ENCODE measurements at places on chromosomes 1 and 21. TPM values are rescaled to one million over a fixed set of nuclear protein-coding genes. Genes with fewer than 3 reads are reported as not detected.

DNA sequence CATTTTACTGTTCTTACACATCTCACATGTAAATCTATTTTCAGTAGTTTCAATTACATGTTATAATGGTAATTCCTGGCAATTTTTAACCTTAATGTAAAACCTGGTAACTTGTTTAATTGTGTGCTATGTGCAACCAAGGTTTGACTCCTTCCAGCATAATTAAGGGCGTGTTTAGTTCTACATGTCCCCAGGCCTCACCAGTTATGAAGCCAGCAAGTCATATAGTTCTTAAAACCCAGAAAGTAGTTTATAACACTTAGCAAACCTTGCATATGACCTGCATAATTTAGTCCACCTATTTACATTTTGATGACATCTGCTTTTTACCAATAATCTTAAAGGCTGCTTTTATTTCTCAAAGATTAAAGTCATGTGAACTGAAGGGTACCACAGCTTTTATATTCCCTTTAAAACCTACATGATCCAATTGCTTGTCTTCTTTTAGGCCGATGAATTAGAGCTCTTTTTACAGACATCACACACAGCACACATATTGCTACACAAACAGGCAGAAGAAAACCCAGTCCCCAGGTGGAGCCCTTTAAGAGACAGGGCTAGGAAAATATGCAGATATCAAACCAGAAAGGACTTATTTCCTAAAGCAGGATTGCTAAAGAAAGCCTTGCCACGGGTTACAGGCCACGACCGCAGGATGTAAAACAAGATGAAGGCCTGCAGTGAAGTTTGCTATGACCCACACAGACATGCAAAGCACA, 23.2 kb upstream of the SYCP1 start:
- no peaks in the 10 kb centered on the region for H3K4me1 ChIP-seq
- no peaks in the 10 kb centered on the region for H3K36me3 ChIP-seq
- no peak overlapping the region for H3K4me3 ChIP-seq

GRCh38 chr1:1847890-1848289, 43.0 kb downstream of the GNB1 start:
- H3K4me3 ChIP-seq: no peak overlapping the region
- H3K27me3 ChIP-seq: no peaks in the 10 kb centered on the region
- H3K36me3 ChIP-seq: no peaks in the 10 kb centered on the region
- H3K4me1 ChIP-seq: peaks cover 45% of the 10 kb centered on the region

DNA sequence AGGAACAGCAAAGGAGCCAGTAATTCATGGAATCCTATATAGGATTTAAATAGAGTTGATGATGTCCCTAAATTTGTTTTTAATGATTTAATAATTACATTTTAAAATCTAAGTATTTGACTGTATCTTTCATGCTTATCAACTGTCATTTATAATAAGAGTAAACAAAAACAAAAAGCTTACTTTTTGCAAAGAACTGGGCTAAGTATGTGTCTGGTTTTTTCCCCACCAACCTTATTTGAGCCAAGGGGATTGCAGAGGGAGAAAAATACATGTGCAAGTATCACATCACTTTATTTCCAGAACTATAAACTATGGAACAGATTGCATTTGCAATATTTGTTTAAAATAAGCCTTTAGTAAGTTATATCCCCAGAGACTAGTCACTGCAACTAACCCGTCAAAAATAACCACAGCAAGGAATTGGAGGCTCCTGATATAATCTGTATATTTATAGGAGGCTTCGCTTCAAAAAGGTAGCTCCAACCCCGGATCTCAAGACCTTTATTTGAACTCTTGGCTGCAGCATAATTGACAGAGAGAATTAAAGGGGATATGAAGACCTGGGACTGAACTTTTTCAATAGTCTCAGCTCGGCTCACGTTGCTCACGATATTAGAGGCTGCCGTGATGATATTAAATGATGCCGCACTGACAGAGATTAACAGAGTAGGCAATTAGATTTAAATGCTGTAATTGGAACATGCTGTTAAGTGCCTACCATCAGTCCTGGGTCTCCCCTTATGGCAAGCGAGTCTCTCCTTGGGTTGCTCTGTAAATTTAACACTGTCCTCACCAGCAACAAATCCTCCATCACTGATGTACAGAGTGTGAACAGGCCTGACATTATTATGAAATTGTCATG, 329.1 kb upstream of the NFIA start:
- no peak overlapping the region for H3K27ac ChIP-seq
- no peaks in the 10 kb centered on the region for H3K36me3 ChIP-seq
- no peaks in the 10 kb centered on the region for H3K4me1 ChIP-seq
- no peaks in the 10 kb centered on the region for H3K27me3 ChIP-seq
- DNase-seq: no peak
- no peak overlapping the region for H3K4me3 ChIP-seq

- peaks cover 42% of the 10 kb centered on the region for H3K36me3 ChIP-seq
- no peak for DNase-seq
- H3K4me3 ChIP-seq: no peak overlapping the region
- H3K27ac ChIP-seq: no peak overlapping the region
These were observed 12.4 kb upstream of the SPATA1 start for GRCh38 chr1:84493747-84494146.

PRKAB2 gene
- 12.5 TPM for total RNA-seq

DNA sequence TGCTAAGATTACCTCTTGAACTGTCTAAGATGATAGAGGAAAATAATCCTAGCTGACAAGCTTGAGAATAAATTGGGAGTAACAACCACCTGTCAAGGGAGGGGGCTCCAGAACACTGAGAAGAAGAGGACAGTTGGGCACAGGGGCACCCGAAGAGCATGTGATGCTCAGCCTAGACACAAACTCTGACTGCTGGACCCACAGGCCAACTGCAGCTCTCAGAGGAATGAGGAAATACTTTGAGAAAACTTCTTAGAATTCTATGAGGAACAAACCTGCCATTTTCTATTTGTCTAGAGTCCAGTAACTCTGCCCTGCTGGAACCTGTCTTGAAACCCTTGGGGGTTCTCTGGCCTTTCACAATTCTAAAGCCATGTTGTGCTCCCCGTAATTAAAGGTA, 124.1 kb upstream of the KCNK2 start:
- no peak overlapping the region for H3K4me3 ChIP-seq
- H3K27ac ChIP-seq: no peak overlapping the region
- no peak for DNase-seq
- H3K4me1 ChIP-seq: no peaks in the 10 kb centered on the region
- no peaks in the 10 kb centered on the region for H3K27me3 ChIP-seq
- no peaks in the 10 kb centered on the region for H3K36me3 ChIP-seq

SYT14 gene
- not detected for total RNA-seq

DNA sequence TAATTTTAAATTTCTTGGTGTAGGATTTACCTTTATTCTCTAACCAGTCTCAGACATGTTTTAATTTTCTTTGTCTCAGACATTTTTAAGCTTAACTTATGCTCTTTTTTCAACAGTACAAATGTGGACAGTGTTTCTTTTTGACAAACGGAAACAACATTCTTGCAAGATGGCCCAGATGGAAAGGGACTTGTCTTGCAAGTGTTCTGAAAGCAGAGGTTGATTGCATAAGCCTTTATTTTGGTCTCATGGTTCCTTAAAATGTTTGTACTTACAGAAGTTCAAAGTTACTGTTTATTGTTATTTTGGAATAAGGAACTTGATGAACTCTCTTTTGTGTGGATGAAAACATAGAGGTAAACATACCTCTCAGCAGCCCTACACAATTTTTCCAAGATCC, 22.9 kb downstream of the SMAP2 start:
- peaks cover 36% of the 10 kb centered on the region for H3K4me1 ChIP-seq
- DNase-seq: no peak
- no peaks in the 10 kb centered on the region for H3K27me3 ChIP-seq
- H3K4me3 ChIP-seq: no peak overlapping the region
- H3K36me3 ChIP-seq: no peaks in the 10 kb centered on the region

DNA sequence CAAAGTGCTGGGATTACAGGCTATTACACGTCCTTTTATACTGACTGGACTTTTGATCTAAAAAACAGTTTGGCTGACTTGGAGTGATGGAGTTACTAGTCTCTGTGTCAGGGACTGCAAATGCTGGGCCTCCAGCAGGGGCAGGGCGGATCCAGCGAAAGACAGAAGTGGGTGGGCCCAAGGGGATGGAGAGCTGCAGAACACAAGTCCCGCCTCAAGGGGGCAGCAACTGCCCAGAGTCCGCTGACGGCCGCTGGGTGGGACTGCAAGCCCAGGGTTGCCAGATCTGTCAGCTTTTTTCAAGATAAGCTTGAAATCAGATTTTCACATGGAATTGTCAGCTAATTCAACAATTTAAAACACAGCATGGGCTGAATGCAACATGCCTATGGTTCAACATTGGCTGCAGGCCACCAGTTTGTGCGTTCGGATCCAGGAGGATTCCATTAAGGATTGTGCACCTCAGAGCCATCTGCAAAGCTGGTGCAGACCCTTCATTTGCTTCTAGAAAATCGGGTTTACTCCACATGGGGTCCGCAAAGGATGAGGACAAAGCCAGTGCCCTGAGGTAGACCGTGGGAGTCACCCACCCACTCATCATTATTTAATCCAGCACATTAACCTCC, 10.7 kb downstream of the STMN1 start:
- DNase-seq: peak; percentile 93
- no peaks in the 10 kb centered on the region for H3K36me3 ChIP-seq
- H3K27ac ChIP-seq: no peak overlapping the region

LCE3D gene
- total RNA-seq: not detected

GRCh38 chr1:161137881-161138280, 5.4 kb upstream of the DEDD start:
- no peak for DNase-seq
- H3K4me3 ChIP-seq: no peak overlapping the region
- no peaks in the 10 kb centered on the region for H3K27me3 ChIP-seq
- H3K4me1 ChIP-seq: peaks cover 29% of the 10 kb centered on the region
- H3K27ac ChIP-seq: no peak overlapping the region

TFF2 gene
- not detected for total RNA-seq

DNA sequence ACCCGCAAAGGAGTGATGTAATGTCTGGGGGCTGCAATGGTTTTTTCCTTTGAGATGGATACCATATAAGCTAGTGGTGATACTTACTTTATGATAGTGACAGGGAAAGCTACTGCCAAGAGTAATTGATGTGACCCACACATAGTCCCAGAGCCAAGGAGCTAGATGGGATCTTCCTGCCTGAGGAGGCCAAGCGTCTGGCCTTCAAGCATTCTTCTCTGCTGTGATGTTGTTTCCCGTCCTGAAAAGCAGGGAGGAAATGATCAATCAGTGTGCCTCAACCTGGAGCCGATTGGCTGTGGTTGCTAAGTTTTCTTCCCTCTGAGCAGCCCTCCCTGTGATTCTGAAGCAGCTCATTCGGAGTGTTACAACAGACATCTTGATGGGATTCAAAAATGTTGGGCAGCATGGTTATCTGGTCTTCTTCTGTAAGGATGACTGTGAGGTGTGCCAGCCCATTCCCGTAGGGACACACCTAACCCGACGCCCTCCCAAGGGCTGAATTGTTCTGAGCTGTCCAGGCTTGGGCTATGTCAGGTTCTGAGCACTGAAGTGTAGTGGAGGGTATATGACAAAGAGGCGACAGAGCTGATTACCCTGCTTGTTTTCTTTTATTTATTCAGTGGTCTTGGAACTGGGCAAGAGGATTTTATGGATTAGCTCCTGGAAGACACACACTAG, 56.7 kb downstream of the UCK2 start:
- H3K4me1 ChIP-seq: peaks cover 11% of the 10 kb centered on the region
- H3K27me3 ChIP-seq: no peaks in the 10 kb centered on the region
- H3K4me3 ChIP-seq: no peak overlapping the region
- H3K36me3 ChIP-seq: no peaks in the 10 kb centered on the region

GRCh38 chr1:64131155-64131554, 72.3 kb upstream of the UBE2U start:
- no peak overlapping the region for H3K27ac ChIP-seq
- no peak overlapping the region for H3K4me3 ChIP-seq

FOXE3 gene
- not detected for total RNA-seq

DNA sequence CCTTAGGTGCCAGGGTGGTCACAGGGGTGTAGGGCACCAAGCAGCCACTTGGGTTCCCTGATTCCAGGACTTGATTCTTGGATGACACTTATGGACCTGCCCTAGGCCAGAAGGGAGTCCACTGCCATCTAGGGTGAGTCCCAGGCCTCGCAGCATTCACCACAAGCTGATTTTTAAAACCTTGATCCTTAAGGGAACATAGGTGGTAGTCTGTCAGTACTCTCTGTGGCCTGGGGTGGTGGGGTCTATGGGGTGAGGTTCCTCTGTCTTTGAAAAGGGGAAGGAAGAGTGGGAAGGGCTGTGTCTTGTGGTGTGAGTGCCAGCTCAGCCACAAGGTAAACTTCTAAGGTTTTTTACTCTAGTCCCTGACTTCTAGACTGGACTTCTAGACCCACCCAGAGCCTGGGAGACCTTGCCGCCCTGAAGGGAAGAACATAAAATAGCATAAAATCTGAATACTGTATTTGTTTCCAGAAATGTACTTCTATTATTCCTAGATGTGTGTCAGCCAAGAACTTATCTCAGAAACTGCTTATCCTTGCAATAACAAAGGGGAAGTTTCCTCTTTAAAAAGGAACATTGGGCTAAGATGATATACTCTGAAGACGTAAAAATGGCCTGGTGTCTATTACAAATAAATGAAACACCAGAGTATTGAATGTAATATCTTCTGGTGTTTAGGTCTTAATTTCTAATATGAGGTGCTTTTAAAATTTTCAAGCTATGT, 757.3 kb downstream of the LTN1 start:
- no peaks in the 10 kb centered on the region for H3K36me3 ChIP-seq
- H3K27me3 ChIP-seq: no peaks in the 10 kb centered on the region
- H3K4me1 ChIP-seq: peaks cover 3% of the 10 kb centered on the region
- no peak overlapping the region for H3K27ac ChIP-seq

DNA sequence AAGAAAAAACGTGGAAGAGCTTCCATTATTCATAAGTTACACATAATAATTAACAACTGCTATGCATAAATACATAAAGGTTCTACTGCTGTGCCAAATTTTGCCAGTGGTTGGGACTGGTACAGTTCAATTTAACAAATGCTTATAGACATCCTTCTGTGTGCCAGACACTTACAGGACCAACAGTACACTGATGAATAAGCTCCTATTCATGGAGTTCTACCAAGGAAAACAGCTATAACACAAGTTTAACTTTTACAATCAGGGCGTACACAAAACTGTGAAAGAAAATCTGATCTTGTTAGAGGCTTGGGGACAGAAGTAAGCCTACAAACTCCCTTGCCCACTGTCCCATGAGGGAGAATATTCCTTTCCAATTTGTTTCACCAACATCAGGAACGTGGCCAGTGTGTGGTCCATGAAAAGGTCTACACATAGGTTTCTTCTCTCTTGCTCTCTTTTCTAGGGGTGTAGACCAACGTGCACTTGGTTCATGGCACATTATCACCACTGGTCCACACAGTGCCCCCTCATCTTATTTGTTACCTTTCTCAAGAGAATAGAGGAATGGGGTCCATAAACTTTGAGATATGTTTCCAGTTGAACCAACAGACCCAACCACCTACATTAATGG, 10.1 kb downstream of the NRIP1 start:
- H3K4me3 ChIP-seq: no peak overlapping the region
- H3K27ac ChIP-seq: no peak overlapping the region
- no peaks in the 10 kb centered on the region for H3K27me3 ChIP-seq
- H3K36me3 ChIP-seq: no peaks in the 10 kb centered on the region
- DNase-seq: no peak
- H3K4me1 ChIP-seq: peaks cover 76% of the 10 kb centered on the region
